Heart left ventricle (tissue), 16 donors: ENCODE measurements at places on chromosomes 1 and 21.

DNA sequence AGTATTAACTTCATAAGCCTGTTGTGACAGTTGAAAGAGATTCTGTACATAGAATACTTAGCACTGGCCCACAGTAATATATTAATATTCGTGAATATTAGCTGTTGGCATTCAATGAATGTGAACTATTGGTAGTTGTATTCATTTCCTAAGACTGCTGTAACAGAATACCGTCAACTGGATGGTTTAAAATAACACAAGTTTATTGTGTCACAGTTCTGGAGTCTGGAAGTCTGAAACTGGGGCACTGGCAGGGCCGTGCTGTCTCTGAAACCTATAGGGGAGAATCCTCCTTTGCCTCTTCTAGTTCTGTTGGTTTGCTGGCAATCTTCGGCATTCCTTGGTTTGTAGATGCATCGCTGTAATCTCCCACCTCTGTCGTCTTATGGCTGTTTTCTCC is 47.5 kb downstream of the OLFML3 start:
- DNase-seq = no peak

- no peak for DNase-seq
Measured at GRCh38 chr1:78972723-78973122, 33.8 kb downstream of the ADGRL4 start.

- no peak for DNase-seq
Measured at GRCh38 chr1:6762060-6762459, 23.2 kb upstream of the CAMTA1 start.

GRCh38 chr21:43731476-43731875 is 12.5 kb downstream of the PDXK start:
- no peak for DNase-seq

DNA sequence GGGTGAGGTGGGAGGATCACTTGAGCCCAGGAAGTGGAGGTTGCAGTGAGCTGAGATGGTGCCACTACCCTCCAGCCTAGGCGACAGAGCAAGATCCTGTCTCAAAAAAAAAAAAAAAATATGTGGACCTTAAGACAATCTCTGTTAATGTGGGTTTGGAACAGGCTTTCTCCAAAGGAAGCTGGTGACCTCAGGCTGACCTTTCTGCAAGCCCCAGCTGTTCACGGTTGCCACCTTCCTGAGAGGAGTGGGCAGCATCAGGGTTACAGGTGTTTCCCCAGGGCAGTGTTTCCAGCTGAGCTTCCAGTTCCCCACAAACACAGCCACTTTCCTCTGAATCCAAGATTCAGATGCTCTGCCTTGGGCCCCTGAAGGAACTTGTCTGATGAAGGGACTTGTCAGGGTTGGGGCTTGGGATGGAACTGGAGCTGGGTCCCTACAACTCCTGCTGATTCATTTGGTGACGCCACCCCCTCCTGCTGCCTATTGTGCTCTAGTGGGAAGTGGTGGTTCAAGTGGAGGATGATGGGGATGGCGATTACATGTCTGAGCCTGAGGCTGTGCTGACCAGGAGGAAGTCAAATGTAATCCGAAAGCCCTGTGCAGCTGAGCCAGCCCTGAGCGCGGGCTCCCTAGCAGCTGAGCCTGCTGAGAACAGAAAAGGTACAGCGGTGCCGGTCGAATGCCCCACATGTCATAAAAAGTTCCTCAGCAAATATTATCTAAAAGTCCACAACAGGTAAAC is 1.9 kb downstream of the ZBTB48 start:
- DNase-seq = no peak

DNA sequence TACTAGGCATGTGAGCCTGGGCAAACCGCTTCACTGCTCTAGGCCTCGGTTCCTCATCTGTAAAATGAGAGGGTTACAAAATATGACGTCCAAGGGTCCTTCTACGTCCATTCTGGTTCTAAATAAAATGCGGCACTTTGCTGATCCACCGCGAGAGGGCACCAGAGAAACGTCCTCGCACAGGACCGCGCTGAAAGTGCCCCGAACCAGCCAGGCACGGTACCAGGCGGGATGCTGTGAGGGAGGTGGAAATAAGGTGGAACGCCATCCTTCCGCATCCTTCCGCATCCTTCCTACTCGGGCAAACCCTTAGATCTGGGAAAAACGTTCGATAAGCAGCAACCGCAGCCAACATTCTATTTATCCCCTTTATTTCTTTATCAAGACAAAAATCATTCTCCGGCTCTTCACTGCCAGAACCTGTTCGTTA is 60.3 kb upstream of the KRTAP19-8 start:
- peak; percentile 79 for DNase-seq

GRCh38 chr21:43717967-43718871 is 710 bp upstream of the PDXK start:
- no peak for DNase-seq

- DNase-seq = no peak
Measured at GRCh38 chr1:221715321-221716169, 26.3 kb downstream of the DUSP10 start.
